ENCODE measurements at places on chromosomes 16 and 17.

DNA sequence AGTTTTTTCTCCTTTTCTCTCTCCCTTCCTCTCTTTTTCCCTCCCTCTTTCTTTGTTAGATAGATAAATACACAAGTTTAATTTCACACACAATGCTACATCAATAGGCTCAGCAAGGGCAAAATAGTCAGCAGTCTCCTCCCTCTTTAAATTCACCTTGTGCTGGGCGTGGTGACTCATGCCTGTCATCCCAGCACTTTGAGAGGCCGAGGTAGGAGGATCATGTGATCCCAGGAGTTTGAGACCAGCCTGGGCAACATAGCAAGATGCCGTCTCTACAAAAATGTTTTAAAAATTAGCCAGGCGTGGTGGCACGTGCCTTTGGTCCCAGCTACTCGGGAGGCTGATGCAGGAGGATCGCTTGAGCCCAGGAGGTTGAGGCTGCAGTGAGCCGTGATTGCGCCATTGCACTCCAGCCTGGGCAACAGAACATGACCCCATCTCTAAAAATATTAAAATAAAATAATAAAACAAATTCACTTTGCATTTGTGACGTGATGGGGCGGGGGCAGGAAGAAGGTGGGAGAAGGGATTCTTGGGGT lies 27.4 kb downstream of the IL21R start:
- DNase-seq, result no peak

- DNase-seq, result no peak
Measured at GRCh38 chr17:39569126-39569525, 38.6 kb downstream of the NEUROD2 start.

- DNase-seq, result no peak
Measured at GRCh38 chr16:84497418-84498222, 6.8 kb downstream of the MEAK7 start.

GRCh38 chr16:554297-554621 lies 5.9 kb upstream of the PRR35 start:
- no peak for DNase-seq

DNA sequence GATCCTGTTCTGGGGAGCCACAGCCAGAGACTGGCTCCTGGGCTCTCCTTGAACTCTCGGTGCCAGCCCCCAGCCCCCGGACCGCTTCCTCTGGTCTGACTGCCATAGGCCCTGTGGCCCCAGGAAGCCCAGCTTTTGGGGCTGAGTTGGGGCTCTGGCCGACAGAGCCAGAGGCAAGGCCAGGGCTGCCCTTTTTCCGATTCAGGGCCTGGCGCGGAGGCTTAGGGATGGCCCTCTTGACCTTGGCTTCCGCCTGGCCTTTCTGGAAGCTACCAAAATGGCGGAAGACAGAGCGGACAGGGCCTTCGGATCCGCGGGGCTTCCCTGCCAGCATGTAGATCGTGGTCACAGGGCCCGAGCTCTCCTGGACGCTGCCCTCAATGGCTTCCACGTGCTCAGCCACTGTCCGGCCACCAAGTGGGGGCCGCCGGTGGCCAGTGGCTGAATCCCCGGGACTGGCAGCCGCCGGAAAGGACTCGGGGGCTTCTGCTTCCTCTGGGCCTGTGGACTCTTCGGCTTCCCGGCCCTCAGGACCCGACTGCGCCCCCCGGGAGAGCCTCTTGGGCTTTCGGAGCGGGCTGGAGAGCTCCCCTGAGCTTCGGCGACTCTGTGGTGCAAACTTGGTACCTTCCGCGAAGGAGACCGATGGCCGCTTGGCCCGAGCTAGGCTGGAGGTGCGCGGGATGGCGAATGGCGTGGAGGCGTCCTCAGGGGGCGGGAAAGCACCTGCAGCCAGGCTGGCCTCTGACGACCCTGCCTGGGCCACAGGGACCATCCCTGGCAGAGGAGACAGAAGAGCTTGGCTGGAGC lies 6.4 kb upstream of the SLC43A2 start:
- DNase-seq, result no peak

- no peak for DNase-seq
Measured at GRCh38 chr17:15418781-15419180, 48.6 kb downstream of the CDRT4 start.

DNA sequence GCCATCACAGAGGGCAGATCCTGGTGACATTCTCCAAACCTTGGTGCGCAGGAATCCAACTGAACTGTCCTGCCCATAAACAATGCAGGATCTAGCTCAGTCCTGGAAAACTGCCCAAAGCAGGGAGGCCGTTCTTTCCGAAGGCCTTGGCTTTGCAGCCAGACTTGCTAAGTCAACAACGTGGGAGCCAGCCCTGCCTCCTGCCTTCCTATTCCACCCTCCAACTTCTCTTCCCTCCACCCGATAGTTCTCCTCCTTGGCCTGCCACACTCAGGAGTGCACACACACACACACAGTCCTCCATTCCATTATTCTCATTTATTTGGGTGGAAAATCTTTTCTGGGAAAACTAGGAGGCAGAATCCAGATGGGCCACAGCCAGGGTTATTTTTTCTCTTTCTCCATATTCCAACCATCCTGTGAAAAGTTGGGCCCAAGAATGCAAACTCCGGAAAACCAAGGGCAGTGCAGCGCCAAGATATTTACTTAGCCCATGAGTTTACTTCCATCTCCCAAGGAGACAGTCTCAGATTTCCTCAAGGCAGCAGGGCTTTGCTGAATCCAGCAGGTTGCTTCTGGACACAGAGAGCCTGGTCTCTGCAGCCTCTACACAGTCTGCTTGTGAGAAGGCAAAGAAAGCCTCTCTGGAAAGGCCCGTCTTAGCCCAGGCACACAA lies 15.8 kb downstream of the COPRS start:
- DNase-seq, result no peak

DNA sequence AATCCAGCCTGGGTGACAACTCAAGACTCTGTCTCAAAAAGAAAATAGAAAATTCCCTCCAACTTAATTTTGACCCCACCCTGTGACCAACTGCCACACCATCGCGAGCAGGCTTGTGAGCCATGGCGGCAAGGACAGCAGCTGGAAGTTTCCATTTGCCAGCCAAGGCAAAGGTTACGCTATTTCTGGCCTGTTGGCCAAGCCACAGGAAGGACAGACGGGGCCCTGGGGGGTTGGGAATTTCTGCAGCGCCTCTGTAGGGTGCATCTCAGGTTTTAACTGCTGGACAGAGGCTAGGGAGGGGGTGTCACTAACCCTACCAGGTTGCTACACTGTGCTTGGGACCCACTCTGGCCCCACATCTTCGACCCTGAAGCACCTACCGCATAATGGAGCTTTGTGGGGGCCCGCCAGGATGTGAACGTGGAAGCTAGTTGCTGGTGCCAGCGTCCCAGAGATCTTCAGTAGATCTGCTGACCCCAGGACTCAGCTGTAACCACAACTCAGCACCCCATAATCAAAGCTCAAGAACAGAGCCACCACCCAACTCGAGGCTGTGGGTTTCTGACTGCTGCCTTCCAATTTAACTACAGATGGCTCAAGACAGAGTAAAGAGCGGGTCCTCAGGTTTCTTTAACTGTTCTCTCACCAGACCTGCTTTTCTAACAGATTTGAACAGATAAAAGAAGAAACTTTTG lies 10.9 kb downstream of the KIFC3 start:
- no peak for DNase-seq

GRCh38 chr16:11681556-11681955 lies 13.3 kb downstream of the SNN start:
- no peak for DNase-seq

GRCh38 chr17:28473542-28473941 lies at the start of gene SLC13A2:
TSS of gene SLC13A2 (plus strand) at chr17:28473644. CDS start at chr17:28473713, 69 bp downstream.
- no peak for DNase-seq

GRCh38 chr17:81347437-81347836 lies 47.8 kb upstream of the BAHCC1 start:
- no peak for DNase-seq

Data from CD8-positive, alpha-beta memory T cell (primary cell).